ENCODE measurements at places on chromosomes 2 and 18.

DNA sequence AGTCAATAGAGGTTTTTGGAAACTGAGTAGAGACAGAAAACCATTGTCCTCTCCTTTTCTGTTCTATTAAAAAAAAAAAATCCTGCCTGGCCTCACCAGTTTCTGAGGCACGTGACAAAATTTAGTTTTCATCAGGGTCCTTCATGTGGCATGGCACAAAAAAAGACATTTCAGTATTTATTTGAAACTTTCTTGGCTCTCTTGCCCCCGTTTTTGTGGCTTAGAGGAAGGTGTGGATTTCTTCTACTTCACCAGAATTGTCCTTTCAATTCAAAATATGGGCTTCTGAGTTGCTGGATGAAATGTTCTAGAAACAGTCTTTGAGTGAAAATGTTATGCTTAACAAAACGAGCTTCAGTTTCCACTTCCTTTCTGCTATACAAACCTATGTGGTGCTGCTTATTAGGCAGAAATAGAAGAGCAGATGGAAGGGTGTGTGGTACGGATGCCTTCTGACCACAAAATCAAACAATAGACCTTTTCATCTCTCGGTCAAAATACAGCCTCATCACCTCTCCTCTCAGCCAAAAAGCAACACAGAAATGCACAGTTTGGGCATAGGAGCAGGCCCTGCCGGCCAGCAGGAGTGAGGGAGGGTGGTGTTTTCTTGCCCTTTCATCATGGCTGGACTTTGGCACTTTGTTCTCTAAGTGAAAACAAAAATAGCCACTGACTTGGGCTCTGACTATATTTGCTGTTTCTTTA, 89.2 kb downstream of the SH3RF3 start:
- H3K27ac ChIP-seq: no peak overlapping the region
- H3K4me1 ChIP-seq: peaks cover 56% of the 10 kb centered on the region
- no peaks in the 10 kb centered on the region for H3K36me3 ChIP-seq
- H3K27me3 ChIP-seq: peaks cover 63% of the 10 kb centered on the region

GRCh38 chr2:172106108-172106961, 3.6 kb upstream of the DLX2 start:
- H3K27ac ChIP-seq: no peak overlapping the region
- peak overlapping the region; percentile 63 for H3K4me3 ChIP-seq
- H3K27me3 ChIP-seq: peaks cover 86% of the 10 kb centered on the region
- DNase-seq: peak; percentile 65
- H3K36me3 ChIP-seq: no peaks in the 10 kb centered on the region

DNA sequence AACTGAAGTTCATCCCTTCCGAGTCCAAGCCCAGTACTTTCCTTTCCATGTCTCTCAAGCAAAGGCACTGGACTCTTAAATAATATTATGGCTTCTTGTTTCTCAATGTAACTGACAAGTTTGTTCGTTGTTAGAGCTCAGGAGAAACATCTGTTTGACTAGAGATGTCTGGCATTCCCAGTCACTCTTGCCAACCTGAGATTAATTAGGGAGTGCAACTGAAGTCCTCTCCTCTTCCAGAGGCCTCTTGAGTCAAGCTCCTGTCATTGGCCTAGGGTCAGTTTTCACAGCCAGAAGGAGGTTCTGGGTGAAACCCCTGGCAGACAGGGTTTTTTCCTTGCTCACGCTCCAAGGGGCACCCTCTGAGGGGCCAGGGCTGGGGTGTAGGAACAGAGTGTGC, 196.1 kb downstream of the AGPS start:
- DNase-seq: no peak
- no peak overlapping the region for H3K4me3 ChIP-seq

DNA sequence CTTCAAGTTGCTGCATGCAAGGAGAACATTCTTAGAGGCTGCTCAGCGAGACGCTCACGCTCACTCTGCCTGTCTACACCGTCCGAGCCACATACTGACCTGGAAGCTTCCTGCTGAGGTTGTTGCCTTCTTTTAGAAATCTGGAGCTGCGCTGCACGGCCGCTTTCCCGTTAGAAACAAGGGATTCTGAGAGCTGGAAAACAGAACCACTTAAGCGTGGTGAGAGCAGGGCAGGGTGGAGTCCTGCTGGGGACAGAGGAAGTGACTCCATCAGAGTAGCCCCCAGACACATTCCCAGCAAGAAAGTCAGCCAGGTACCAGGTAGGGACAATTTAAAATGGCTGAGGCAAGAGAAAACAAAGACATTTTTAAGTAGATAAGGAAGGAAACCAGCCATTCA, 135.2 kb downstream of the LAMA1 start:
- no peak overlapping the region for H3K27ac ChIP-seq
- no peaks in the 10 kb centered on the region for H3K27me3 ChIP-seq
- no peaks in the 10 kb centered on the region for H3K36me3 ChIP-seq

GRCh38 chr2:39399570-39399969, 37.5 kb downstream of the MAP4K3 start:
- H3K4me1 ChIP-seq: peaks cover 55% of the 10 kb centered on the region
- H3K27ac ChIP-seq: no peak overlapping the region
- no peak overlapping the region for H3K4me3 ChIP-seq
- DNase-seq: no peak
- no peaks in the 10 kb centered on the region for H3K27me3 ChIP-seq
- H3K36me3 ChIP-seq: no peaks in the 10 kb centered on the region

DNA sequence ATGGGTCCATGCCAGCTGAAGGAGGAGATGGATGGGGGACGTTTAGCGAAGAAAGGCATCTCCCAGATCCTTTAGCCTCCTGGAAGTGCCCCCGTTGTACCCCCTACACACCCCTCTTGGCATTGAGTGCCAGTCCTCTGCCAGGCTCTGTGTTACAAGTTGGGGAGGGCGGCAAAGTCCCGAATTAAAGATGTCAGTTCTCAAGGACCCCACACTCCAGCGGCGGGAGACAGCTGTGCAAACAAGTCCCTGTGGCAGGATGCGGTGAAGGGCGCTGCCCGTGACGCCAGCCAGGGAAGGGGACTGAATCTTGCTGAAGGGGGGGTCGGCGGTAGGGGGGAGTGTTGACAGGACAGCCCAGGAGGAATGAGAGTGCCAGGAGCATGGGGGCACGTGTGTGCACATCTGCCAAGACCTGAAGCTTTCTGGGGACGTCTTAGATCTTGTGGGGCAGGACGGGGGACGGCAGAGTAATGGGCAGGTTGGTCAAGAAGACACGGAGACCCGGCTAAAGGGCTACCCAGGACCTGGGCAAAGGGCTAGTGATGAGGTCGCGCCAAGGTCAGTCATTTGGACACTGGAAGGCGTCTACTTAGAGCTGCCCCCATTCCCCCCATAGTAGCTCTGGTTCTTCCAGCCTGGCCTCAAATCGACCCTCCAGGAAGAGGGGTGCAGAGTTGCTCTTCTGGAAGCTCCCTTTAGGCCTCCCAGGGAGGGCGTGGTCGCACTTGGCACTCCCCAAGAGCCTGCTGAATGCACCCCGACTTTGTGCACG, 2.8 kb upstream of the CTDSP1 start:
- H3K4me1 ChIP-seq: peaks cover 54% of the 10 kb centered on the region
- peak overlapping the region; percentile 93 for H3K27ac ChIP-seq
- peak overlapping the region; percentile 86 for H3K4me3 ChIP-seq
- no peak for DNase-seq
- peaks cover 16% of the 10 kb centered on the region for H3K27me3 ChIP-seq

- peaks cover 80% of the 10 kb centered on the region for H3K4me1 ChIP-seq
- H3K36me3 ChIP-seq: peaks cover 22% of the 10 kb centered on the region
- H3K27me3 ChIP-seq: no peaks in the 10 kb centered on the region
Observed at GRCh38 chr2:207126724-207127308, 38.9 kb downstream of the KLF7 start.

- H3K27ac ChIP-seq: no peak overlapping the region
- peaks cover 20% of the 10 kb centered on the region for H3K36me3 ChIP-seq
- H3K4me3 ChIP-seq: no peak overlapping the region
- no peak for DNase-seq
- peaks cover 4% of the 10 kb centered on the region for H3K4me1 ChIP-seq
- H3K27me3 ChIP-seq: no peaks in the 10 kb centered on the region
Observed at GRCh38 chr2:44532031-44532430, 170.3 kb downstream of the CAMKMT start.

DNA sequence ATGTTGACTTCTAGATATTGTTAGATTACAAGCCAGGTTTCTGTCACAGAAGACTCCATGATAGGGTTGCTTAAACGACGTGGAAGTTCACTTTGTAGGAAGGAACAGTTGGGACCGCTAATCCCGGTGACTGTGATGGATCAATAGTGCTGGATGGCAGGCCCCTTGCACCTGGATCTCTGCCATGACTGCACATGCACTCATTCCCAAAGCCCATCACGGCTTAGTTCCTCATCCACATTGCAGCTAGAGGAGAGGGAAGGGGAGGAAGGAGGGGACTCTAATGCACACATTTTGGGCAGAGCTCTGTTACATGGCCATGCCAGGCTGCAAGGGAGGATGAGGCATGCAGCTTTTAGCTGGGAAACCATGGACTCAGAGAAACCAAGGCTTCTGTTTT, 773.7 kb upstream of the RAB6C start:
- no peaks in the 10 kb centered on the region for H3K4me1 ChIP-seq
- H3K4me3 ChIP-seq: no peak overlapping the region
- no peaks in the 10 kb centered on the region for H3K27me3 ChIP-seq
- H3K36me3 ChIP-seq: no peaks in the 10 kb centered on the region
- no peak overlapping the region for H3K27ac ChIP-seq

DNA sequence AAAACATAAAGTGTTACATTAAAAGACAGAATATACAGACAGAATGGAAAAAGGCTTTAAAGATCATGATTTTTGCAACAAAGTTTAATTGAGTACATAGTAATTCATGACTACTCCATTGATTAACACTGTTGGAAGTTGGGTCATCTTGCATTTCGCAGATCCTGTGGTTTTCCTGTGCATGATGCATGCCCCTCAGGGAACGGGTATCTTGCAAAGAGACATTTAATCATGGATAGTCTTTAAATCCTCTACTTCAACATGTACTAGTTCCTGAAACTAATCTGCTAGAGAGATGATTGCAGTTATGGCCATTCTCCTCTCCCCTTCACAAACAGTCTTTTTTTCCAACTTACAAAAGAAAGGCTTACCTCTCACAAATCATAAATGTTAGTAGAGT, 155.6 kb upstream of the DSEL start:
- H3K4me1 ChIP-seq: no peaks in the 10 kb centered on the region
- H3K36me3 ChIP-seq: no peaks in the 10 kb centered on the region
- no peak overlapping the region for H3K27ac ChIP-seq
- peaks cover 2% of the 10 kb centered on the region for H3K27me3 ChIP-seq
- H3K4me3 ChIP-seq: no peak overlapping the region
- no peak for DNase-seq

DNA sequence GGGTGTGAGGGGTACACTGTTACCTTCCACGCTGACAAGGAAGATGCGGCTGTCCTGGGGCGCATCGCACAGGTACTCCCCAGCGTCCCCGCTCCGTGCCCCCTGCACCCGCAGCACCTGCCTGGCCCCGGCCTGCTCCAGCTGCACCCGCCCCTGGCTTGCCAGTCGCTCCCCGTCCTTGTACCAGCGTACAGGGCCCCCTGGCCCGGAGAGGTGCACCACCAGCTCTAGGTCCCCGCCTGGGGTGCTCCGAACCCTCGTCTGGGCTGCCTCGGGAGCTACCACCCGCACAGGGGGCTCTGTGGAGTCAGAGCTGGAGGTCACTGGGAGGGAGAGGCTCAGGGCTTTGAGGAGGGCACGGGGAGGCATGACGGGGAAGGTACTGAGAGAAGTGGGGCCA, 13.5 kb downstream of the TMEM198 start:
- H3K27me3 ChIP-seq: peaks cover 50% of the 10 kb centered on the region
- H3K4me1 ChIP-seq: peaks cover 3% of the 10 kb centered on the region
- no peak overlapping the region for H3K27ac ChIP-seq

DNA sequence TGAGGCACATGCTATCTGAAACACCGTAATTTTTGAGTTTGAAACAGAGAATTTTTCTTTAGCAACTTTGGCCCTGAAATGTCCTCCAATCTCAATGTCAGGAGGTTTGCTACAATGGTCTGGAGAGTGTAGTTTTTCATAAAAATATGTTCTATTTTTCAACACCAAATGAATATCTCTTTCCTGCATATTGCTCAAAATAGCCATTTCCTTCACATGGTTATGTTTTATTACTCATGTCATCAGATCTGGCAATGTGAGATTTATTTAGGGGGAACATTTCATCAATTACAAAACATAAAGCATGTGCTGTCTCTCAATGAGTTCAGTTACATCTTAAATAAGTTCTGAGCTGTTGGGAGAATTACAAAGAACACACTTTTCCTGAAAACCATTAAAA, 871.9 kb upstream of the FSHR start:
- H3K27ac ChIP-seq: no peak overlapping the region
- H3K36me3 ChIP-seq: no peaks in the 10 kb centered on the region
- no peaks in the 10 kb centered on the region for H3K4me1 ChIP-seq
- no peaks in the 10 kb centered on the region for H3K27me3 ChIP-seq
- H3K4me3 ChIP-seq: no peak overlapping the region
- DNase-seq: no peak

DNA sequence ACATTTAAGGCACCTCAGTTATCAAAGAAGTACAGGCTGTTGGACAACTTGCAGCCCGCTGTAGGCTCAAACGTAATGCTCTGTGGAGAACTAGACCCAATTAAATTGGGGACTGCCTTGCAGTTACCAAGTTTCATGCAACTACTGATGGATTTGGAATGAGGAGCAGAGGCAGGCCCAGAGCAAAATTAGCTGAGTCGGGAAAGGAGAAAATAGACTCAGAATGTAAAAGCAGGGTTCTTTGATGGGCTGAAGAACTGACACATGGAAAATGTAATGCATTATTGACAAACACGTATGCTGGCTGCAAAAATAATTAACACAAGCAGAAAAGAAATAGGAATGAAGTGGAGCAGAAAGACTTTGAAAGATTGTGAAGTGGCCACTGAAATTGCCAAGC, 432.7 kb upstream of the HNRNPA3 start:
- peaks cover 5% of the 10 kb centered on the region for H3K36me3 ChIP-seq
- no peak for DNase-seq
- H3K27ac ChIP-seq: no peak overlapping the region
- no peak overlapping the region for H3K4me3 ChIP-seq
- H3K27me3 ChIP-seq: no peaks in the 10 kb centered on the region

GRCh38 chr2:22970284-22970975, 414.5 kb upstream of the KLHL29 start:
- peaks cover 16% of the 10 kb centered on the region for H3K27me3 ChIP-seq
- no peak for DNase-seq
- H3K4me1 ChIP-seq: no peaks in the 10 kb centered on the region
- H3K27ac ChIP-seq: no peak overlapping the region

DNA sequence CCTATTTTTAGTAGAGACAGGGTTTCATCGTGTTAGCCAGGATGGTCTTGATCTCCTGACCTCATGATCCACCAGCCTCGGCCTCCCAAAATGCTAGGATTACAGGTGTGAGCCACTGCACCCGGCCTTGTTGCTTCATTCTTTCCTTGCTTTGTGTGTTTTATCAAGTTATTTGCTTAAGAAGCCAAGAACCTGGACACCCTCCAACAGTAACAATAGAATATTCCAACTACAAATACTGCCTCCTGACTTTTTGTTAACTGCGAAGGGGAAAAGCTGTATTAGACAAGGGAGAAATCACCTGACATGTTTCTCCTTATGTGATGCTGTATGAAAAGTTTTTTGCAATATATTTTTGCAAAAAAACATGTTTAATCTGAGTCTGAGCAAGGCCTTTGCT, 297.2 kb downstream of the NCKAP5 start:
- no peak overlapping the region for H3K27ac ChIP-seq
- H3K4me1 ChIP-seq: no peaks in the 10 kb centered on the region
- no peak overlapping the region for H3K4me3 ChIP-seq

- no peak for DNase-seq
- H3K27me3 ChIP-seq: peaks cover 35% of the 10 kb centered on the region
- no peak overlapping the region for H3K27ac ChIP-seq
- no peak overlapping the region for H3K4me3 ChIP-seq
Observed at GRCh38 chr2:175865716-175866115, 136.4 kb downstream of the LNPK start.

GRCh38 chr18:63708650-63709049, 5.9 kb downstream of the SERPINB11 start:
- DNase-seq: no peak
- H3K27me3 ChIP-seq: no peaks in the 10 kb centered on the region
- no peak overlapping the region for H3K27ac ChIP-seq
- no peak overlapping the region for H3K4me3 ChIP-seq
- no peaks in the 10 kb centered on the region for H3K36me3 ChIP-seq
